ENCODE measurements at places on chromosomes 7 and 10.
A peak's percentile ranks its signal among the peaks of the same experiment; 100 is the strongest.

DNA sequence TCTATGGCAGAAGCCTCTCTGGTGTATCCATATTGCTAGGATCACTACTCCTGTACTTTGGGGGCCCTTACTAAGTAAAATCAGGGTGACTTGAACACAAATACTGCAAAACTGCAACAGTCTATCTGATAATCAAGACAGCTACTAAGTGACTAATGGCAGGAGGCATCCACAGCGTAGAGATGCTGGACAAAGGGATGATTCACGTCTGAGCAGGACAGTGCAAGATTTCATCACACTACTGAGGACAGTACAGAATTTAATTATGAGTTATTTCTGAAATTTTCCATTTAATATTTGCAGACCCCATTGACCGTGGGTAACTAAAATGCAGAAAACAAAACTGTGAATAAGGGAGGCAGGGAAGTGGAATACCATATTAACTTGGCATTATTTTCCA, 10.4 kb downstream of the CUL2 start:
- DNase-seq, result peak; percentile 77

GRCh38 chr10:84179059-84179710, 5.6 kb downstream of the GPR15LG start:
- DNase-seq, result peak; percentile 17

DNA sequence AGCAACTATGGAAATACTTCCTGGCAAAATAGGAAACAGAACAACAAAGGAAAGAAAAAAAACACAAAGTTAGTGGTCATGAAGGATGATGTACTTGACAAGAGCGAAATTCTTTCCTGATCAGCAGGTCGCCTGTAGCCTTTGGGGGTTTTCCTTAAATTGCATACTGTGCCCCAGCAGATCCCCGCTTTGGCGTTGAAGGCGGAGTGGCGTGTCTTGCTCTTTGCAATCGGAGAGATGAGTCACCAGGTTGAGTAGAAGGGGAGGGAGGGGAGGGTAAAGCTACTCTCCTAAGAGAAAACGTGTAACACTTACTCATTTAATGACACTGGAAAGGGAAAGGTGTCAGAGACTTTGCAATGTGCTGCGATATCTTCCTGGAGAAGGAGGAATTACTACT, 587.2 kb downstream of the SORCS1 start:
- peak; percentile 35 for DNase-seq

DNA sequence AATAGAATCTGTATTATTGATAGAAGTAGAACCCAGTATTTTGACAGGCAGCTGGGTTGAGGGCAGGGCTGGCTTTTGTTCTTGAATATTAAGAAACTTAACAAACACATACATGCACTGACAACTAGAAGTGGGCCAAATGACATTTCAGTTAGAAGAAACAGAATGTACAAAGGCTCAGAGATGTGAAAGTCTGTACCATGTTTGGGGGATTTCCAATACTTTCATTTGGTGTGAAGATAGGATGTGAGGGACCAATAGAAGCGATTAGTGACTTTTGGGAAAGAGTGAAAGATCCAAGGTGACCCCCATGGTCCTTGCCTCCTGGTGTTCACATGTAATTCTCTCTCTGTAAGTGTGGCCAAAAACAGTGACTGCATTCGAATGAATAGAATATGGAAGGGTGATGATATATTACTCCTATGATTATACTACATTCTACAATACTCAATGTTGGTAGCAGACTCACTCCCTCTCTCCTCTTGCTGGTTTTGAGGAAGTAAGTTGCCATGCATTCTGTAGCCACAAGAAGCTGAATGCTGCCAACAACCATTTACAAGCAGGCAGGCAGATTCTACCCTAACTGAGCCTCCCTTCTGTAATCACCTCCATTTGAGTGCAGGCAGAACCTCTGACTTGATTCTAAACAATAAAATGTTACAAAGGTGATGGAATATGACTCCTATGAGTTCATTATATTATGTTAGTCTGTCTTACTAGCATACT, 151.4 kb downstream of the TMEM168 start:
- no peak for DNase-seq

DNA sequence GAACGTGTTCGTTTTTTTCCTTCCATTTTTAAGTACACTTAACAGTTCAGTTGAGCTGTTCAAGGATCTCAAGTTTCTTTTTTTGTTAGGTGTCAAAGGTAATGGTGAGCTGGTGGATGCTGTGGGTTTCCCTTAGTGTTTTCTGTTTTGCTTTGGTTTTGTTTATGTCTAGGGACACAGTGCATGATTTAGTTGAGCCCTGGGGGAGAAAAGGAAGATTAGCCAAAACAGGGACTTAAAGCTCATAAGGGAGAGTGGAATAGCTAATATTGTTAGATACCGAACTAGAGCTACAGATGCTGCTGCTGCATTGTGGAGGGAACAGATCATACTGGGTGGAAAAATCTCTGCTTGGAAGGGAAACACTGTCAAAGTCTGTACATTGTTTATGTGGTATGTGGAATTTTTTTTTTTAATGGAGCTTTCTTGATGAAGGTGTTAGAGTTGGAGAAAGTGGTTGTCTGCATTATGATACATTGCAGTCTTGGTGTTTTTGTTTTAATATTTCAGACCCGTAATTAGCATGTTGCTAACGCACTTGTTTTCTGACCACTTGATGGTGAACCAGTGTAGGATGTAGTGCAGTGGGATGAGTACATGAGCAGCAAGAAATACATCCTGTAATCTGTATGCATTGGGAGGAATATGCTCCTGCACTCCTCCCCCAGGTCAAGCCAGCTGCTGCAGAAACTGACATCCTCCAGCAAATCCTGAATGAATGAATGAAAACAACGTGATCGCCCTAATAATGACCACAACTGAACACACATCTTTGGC, 2.1 kb downstream of the GLCCI1 start:
- DNase-seq, result no peak

- DNase-seq, result no peak
These were observed 84.3 kb upstream of the ADRB1 start for GRCh38 chr10:113959383-113959760.

DNA sequence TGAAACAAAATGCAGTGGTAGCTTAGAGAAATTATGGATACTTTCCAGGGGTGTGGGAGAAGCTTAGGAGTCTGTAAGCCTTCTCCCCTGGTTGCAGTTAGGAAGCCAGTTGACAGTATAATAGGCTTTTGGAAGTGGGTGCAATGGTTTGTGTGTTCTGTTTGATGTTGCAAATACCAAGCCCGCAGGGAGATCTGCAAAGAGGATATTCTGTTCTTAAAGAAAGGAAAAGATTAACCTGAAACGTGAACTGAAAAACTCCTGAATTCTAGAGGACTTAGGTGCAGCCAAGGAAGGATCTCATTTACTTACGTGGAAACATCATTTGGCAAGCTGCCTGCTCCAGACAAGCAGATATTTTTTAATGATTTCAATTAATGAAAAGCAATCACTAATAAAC, 496.6 kb downstream of the AUTS2 start:
- DNase-seq, result no peak

DNA sequence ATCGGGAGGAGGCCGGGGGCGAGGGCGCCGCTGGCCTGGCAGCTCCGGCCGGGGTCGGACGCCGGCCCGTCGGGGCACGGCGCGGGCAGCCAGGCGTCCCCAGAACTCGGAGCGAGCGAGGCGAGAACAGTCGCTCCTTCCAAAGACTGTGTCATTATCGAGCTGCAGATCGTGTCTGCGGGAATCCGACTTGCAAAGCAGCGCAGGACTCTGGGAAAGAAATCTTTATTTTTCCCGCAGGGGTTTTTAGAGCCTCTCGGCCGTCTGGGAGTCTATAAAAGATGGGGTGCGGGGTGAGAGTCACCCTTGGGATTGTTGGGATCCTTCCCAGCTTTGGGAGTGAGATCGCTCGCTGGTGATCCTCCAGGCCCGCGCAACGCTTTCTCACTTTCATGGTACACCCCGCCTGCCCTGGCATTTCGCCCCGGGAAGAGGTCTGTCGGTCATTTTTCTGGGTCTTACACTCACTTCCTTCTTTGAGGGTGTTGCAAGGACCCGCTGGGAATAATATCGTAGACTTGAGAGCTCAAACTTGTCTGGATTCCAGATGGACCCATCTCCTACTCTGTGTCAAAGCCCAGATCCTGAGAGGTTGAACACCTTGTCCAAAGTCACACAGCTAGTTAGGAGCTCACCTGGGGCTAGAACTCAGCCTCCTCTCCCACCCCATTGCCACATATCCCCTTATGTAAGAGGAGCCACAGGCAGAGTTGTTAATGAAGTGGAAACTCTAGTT, 1.0 kb downstream of the UBTD1 start:
- peak; percentile 75 for DNase-seq

DNA sequence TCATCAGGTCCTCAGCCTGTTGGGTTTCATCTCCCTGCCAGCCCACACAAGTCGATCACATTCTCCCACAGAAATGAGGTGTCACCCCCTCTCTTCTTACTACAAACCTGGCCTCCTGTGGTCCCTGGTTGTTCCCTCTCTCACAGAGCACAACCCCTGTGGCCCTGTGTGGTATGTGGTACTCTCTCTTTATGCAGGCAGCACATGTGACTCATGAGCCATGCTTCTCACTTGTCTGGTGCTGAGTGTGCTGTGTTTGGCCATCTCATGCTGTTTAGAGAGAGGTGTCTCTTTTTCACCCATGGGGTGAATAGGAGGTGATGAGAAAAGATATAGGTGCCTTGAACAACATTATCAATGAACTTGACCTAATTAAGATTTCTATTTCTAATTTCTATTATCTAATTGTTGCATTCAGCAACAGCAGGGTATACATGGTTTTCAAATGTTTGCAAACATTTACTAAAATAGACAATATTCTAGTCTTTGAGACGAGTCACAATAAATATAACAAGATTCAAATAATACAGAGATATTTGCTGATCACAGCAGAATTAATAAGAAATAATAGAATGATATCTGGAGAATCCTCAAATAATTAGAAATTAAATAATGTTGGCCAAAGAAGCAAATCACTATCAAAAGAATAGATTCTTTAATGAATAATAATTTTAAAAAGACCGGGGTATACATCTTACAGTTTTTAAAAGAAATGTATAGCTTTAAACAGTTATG, 633.8 kb upstream of the IGFBP3 start:
- no peak for DNase-seq

Data from fibroblast of pulmonary artery (primary cell).